ENCODE measurements at places on chromosomes 1 and 21.

DNA sequence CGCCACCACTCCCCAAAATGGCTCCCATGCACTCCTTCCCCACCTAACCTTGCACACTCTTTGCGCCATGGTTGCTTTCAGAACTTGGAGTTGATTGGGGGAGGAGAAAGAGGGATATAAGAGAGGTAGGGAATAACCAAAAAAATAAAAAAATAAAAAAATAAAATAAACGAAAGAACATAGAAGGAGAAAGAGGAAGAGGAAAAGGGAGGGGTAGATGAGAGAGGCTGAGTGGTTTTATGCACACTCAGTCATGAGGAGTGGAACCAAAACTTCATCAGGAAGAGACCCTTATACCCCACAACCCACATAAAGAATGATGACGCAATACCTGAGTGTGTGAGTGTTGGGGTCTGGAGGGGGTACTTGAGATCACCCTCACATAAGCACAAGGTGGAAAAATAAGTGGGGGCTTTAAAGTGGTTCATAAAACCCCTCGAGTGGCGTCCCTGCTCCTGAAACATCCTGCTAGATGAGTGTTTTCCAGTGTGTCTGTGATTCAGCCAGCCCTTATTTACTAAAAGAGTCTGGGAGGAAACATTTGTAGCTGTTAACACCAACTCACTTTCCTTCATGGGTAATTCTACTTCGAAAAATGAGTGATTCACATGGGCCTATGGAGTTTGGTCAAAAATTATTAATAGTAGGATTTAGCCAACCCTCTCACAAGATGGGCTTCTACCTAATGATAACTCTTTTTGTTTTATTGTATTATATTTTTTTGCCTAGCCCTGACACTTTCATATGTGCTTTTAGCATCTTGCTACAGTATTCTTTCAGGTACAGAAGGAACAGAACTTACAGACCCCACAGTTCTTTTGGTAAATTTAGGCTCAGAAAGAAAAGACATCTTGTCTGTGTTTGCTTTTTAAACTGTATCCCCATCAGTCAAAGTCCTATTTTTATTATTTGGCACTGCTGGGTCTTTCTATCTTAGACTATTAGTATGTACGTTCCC is 5.2 kb downstream of the SLAMF1 start:
- DNase-seq = peak; percentile 91

DNA sequence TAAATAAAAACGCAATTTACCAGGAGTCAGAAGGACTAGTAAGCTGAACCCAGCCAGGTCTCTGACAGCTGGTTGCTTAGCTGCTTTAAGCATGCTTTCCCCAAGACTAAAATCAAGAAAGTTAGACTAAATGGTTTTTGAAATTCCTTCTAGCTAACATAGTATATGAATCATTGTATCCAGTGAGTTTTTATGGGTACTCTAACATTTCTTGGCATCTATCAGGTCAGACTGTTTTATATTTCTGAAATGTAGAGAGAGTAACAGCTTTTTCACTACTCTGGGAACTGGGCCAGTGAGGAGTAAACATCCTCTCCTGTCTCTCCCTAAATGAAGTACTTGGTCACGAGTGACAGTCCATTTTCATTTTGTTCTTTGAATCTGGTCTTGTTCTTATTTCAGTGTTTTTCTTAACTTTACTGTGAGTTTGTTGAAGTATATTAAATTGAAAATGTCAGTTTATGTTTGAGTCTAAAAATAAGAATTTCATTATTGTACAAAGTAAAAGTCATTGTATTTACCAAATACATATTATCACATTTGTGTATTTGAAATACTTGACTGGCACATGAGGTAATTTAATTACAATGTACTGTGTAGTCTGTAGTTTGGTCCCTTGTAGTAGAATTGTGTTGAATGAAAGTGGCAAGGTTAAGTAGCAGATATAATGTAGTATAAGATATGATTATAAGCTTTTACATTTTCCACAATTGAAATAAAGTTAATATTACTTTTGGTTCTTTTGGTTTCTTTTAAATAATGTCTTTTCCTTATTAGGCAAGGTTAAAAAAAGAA is 47.6 kb downstream of the PKN2 start:
- peak; percentile 37 for DNase-seq

DNA sequence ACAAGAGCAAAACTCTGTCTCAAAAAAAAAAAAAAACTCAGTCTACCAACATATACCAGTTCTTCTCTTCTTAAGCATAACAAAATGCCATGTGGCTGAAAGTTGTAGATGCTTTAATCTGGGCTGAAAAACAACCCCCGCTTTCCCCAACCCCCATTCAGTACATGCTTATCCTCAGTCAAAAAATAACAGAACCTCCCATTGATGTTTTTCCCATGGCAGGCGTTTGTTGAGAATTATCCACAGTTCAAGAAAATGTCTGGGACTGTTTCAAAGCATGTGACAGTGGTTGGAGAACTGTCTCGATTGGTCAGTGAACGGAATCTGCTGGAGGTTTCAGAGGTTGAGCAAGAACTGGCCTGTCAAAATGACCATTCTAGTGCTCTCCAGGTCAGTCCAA is 14.9 kb downstream of the VPS45 start:
- no peak for DNase-seq

- no peak for DNase-seq
Measured at GRCh38 chr21:35548904-35549615, 500.0 kb upstream of the RUNX1 start.

GRCh38 chr1:172821609-172822274 is 162.8 kb downstream of the FASLG start:
- peak; percentile 64 for DNase-seq

DNA sequence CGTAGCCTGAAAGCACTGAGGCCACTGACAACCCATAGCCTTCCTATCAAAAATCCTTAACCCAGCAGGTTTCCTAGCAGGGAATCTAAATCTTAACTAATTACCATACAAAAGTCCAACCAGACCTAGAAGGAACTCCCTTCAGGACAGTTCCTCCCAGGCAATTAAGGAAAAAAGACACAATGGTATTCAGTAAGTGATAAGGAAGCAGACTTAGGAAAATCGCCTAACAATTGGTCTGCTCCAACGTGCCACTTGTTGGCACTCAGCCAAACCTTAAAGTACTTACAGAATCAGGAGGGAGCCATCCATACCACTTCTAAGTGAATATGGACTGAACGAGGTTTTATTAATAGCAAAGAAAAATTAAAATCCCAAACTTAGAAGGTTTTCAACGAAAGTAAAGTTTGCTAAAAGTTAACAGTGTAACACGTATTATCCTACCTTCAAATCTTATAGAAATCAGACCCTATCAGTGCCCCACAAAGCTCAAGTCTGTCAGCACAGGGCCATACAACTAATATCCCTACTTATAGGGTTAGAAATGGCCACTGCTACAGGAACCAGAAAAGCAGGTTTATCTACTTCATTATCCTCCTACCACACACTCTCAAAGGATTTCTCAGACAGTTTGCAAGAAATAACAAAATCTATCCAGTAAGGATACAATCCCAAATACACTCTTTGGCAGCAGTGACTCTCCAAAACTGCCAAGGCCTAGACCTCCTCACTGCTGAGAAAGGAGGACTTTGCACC is 29.0 kb downstream of the SPATA6 start:
- DNase-seq = no peak

- DNase-seq = peak; percentile 90
Measured at GRCh38 chr1:206117151-206117948, at the start of gene AVPR1B. Gene AVPR1B, minus strand, starts transcription at chr1:206117388. Its CDS starts 498 bp downstream, at chr1:206116890.

DNA sequence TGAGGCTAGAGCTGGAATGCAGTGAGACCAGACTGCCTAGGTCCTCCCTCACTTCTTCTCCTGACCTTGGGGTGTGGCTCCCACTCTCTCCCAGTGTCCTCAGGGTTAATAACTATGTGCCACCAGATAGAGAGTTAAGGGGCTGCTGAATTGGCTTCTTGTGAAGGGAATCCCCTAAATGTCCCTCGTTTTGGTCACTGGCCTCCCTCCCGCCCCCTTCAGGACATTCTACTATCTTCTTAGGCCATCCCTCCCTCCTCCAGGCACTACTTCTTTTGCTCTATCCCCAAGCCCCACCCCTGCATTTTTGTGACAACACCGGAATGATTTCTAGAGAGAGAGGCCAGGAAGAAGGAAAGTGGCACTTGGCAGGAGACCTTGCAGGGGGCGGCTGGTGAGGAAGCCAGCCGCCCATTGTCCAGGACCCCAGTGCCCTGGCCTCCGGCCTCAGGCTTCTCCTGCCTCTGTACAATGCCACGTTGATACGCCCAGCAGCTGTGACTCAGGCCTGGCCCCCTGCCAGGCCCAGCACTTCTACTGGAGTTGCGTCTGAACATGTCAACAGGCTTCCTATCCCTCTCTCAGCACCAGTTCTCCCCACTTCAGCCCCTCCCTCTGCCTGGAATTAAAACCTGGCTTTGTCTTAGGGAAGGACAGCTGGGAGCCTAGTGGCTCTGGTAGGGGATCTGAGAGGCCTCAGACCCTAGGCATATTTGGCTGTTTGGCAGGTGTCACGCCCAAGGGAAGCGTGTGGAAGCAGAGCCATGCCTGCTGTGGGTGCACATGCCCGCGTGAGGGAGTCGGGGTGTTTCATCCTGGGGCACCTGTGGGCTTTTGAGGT is 9.1 kb downstream of the LMNA start:
- peak; percentile 88 for DNase-seq

DNA sequence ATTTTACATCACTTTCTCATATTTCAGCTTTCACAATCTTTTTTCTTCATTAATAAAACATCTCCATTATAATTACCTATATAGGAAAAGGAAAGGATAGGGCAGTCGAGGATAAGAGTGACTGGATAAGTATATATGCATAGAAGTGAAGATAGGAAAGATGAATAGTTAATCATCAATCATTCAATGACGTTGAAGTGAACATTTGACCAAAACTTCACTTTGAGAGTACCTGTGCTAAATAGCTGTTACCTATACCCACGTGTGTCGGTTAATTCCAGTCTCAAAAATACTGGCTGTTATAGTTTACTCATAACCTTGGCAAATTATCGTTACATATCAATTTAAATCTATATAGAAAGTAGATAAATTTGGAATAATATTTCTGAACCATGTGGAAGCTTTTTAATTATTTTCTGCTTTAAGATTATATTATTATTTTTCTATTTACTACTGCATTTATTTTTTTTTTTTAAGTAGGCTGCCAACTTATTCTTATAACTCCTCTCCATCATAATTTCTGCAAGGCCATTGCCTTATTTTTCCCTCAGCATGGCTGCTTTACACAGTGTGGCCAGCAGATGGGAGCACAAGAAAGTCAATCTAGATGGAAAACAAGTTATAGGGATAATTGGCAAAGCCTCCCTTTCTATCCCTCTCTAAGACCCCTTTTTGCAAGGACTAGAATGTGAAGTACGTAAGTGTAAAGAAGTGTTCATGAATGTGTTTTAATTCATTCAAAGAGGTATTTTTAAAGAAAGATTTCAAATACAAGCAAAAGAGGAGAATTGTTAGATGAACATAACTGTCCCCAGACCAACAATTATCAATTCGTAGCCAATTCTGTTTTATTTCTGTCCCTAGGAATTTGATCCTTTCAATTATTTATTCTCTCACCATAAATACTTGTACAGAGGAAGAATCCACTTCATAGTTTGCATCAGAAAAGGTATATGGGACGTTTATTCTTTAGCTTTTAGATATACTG is 290.4 kb downstream of the KCNT2 start:
- peak; percentile 29 for DNase-seq

GRCh38 chr1:108592030-108592759 is 32.3 kb downstream of the EEIG2 start:
- peak; percentile 69 for DNase-seq

DNA sequence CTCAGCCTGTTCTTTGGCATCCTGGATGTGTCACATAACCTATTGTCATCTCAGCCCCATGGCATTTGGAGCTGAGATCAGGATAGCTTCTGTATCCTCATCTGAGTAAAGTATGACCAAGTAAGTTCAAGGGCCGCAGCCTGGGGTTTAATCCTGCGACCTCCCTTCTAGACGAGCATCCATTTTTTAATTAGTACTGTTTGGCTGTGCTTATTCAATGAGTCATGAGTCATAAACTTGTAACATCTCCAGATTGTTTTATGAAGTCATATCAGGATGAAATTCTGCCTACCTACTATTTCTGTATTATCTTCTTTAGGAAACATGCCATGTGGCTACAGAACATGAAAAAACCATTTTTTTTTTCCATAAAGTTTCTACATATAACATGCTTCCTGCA is 119.1 kb downstream of the ERG start:
- no peak for DNase-seq

- DNase-seq = no peak
Measured at GRCh38 chr1:84300501-84300900, 1.0 kb upstream of the SAMD13 start.

DNA sequence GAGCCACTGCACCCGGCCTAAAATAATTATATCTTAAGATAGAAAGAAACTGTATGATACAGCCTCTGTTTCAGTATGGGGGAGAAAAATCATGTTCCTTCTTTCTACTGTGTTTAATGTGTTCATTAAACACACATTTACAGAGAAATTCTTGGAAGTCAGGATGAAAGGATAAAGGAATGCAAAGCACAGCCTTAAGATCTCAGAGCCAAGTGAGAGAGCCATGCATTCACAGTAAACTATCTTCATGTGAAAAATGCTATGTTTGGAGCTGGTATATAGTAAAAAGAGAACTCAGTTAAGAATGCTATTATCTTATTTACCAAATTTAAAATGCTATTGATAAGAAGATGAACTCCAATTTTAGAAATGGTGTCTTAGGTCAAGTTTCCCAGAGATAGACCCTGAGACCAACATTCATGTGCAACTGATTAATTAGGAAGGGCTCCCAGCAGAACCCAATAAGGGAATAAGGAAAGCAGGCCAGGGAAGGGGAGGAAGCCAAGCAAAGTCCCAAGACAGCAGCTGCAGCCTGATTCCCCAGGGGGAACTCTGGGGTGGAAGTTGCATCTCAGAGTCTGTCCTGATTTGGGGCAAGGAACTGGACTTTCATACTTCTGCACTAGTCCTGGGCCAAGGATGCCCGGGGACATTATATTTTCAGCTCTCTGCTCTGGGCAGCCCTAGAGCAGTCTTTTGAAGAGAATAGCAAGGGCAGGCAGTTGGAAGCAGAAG is 130.0 kb upstream of the ZNF648 start:
- no peak for DNase-seq

DNA sequence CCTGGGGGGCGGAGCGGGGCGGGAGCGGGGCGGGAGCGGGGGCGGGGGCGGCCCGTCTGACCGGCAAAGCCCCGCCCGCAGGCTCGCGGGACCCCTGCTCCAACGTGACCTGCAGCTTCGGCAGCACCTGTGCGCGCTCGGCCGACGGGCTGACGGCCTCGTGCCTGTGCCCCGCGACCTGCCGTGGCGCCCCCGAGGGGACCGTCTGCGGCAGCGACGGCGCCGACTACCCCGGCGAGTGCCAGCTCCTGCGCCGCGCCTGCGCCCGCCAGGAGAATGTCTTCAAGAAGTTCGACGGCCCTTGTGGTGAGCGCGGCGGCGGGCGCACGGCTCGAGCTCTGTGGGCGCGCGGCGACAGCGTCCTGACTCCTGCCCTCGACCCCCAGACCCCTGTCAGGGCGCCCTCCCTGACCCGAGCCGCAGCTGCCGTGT is 21.2 kb downstream of the AGRN start:
- peak; percentile 46 for DNase-seq

- no peak for DNase-seq
Measured at GRCh38 chr1:45478121-45478814, 12.7 kb downstream of the TESK2 start.

GRCh38 chr1:11273595-11274234 is 717 bp downstream of the UBIAD1 start:
- no peak for DNase-seq

Data from common myeloid progenitor, CD34-positive (primary cell).